ENCODE measurements at places on chromosomes 7 and 10. TPM values are rescaled to one million over a fixed set of nuclear protein-coding genes. Genes with fewer than 3 reads are reported as not detected.

GRCh38 chr10:89609833-89610346, 35.2 kb downstream of the PANK1 start:
- DNase-seq = no peak

GRCh38 chr7:2399848-2400587, 3.4 kb upstream of the CHST12 start:
- DNase-seq = no peak

DNA sequence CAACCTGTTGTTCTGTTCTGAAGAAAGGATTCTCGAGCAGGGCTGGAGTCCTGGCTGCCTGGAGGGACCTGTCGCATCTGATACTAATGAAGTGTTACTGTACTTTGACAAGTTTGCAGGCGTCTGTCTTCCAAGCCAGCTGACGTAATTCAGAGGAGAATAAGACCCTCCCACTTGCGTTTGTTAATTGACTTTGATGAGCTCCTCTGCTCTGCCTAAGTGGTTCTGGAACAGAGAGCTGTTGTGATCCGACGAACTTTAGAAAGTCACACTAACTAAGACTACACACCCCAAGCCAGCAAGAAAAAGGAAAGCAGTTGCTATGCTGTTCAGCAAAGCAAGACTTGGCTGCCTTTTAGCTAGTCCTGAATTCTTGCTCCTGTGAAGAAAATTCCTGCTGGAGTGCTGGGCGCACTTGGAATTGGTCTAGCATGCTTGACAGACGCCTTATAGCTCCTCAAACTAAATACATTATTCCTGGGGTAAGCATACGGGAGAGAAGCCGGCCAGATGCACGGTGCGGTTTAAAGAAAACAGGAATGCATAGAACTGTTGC, 200.3 kb downstream of the CACNB2 start:
- DNase-seq = peak; percentile 3

- DNase-seq = no peak
Observed at GRCh38 chr7:140209866-140210609, 33.3 kb upstream of the KDM7A start.

- no peak for DNase-seq
Observed at GRCh38 chr10:47424231-47424630, 40.1 kb upstream of the ZNF488 start.

- no peak for DNase-seq
Observed at GRCh38 chr10:25436431-25436830, 261.6 kb downstream of the GPR158 start.

DNA sequence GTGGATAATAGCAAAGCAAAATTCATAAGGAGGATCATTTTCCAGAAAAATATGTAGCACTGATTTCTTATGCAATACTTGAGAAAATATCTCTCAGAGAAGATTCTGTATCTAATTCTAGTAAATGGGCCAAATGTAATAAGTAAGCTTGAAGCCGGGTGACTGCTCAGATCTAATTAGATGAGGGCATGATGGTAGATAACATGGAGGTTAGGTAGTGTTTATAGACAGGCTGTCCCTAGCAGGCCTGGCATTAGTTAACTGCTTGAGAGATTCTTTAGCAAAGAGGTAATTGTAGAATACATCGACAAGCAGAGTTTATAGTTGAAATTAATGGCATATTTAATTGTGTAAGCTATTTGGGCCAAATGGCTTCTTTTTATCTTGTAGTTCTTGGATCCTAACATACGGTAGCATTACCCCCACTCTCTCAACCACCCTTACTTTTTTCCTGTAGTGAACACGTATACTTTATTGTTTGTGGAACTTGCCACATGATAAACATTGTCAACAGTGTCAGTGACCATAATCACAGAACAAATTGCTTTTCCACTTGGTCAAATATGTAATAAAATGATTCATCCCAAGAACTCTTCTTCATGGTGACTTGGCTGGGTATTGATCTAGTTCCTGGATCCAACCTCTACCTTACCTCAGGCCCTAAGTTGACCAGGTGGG, 343.1 kb downstream of the BBS9 start:
- no peak for DNase-seq

DNA sequence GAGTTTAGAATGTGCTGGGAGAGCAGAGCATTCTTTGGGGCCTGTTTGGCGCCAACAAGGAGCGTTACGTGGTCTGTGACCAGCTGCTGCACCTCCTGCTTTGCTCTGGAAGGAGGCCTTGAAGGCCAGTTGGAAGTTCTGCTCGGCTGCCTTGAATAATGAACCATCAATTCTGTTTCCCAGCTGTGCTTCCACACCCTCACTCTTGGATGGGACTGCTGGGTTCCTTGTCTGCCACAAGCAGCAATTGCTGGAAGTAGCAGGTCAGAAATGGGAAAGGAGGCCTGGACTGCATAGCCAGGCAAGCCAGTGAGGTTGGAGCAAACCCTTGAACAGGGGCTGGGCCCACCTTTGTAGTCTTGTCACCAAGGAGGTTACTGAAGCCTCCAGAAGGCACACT, 86.6 kb upstream of the INSYN2A start:
- no peak for DNase-seq

Gene LRRN3
- 2.4 TPM for total RNA-seq

GRCh38 chr7:47442605-47442865, 139.4 kb downstream of the TNS3 start:
- no peak for DNase-seq
